ENCODE measurements at places on chromosomes 3 and 15. TPM values are rescaled to one million over a fixed set of nuclear protein-coding genes. Genes with fewer than 3 reads are reported as not detected.
A peak's percentile ranks its signal among the peaks of the same experiment; 100 is the strongest.

GRCh38 chr3:123319760-123320159, 118.0 kb downstream of the SEC22A start:
- H3K4me1 ChIP-seq, result no peaks in the 10 kb centered on the region
- DNase-seq, result no peak
- no peaks in the 10 kb centered on the region for H3K27me3 ChIP-seq

The BFSP2 gene
- not detected for total RNA-seq

The ASB14 gene
- not detected for total RNA-seq

The PRR20G gene
- total RNA-seq, result not detected

The FBLN2 gene
- total RNA-seq, result 233 TPM

DNA sequence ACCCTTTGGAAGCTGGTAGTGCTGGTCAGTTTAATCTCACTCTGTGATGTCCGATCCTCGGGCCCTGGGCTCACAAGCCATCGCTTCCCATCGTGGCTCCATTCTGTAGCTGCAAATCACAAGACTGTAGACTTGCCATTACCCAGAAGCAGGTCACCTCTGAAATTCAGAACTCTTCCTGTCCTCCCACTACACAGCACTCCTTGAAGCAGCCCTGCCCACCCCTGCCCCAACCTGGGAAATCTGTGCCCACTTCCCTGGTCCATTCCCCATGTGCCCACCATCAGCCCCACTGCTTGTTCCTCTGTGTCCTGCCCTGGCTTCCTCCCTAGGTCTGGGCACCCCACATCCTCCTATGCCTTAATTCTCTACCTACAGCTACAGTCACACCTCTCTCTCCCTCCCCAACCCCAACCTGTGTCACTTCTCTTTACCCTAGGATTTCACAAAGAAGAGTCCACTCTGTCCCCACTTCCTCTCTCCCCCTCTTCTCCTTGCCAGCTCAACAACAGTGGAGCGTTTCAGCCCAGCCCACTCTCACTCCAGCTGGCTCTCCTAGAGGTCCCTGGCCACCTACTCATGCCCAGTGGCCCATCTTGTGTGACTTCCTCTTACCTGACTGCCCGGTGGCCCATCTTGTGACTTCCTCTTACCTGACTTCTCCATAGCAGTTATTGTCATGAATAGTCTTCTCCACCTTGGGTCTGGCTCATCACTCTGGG, 8.3 kb downstream of the ZNF710 start:
- DNase-seq, result no peak
- no peaks in the 10 kb centered on the region for H3K27me3 ChIP-seq
- no peak overlapping the region for H3K27ac ChIP-seq
- peaks cover 4% of the 10 kb centered on the region for H3K4me1 ChIP-seq
- no peaks in the 10 kb centered on the region for H3K36me3 ChIP-seq
- H3K4me3 ChIP-seq, result no peak overlapping the region

DNA sequence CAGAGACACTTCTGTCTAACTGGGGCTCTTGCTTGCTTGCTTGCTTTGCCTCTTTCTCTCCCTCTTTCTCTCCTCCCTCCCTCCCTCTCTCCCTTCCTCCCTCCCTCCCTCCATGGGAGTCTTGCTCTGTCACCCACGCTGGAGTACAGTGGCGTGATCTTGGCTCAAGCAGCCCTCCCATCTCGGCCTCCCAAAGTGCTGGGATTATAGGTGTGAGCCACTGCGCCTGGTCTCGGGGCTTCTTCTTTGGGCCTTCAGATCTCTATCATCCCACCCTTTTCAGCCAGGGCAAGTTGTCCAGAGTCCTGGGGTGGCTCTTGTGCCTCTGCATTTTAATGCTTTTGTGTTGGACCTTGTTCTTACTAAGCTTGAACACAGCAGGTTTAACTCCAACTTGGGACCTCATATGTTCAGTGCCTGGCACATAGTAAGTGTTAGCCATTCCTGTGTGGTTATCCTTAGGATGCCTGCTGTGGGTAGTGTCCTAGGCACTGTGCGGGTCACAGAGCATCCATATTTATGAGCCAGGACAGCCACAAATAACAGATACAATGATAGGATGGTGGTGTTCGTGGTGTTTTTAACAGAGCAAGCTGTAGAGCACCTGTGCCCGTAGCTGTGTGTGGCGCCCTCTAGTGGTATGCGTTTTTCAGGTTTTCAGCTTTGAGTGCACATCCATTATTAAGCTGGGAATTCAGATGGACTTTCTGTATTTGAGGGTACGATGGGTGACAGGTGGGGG, 75.1 kb downstream of the CCK start:
- H3K27me3 ChIP-seq, result no peaks in the 10 kb centered on the region
- peak; percentile 18 for DNase-seq

- no peaks in the 10 kb centered on the region for H3K27me3 ChIP-seq
- H3K4me3 ChIP-seq, result no peak overlapping the region
- no peak overlapping the region for H3K27ac ChIP-seq
- H3K36me3 ChIP-seq, result peaks cover 3% of the 10 kb centered on the region
Observed at GRCh38 chr15:98835876-98836275, 171.7 kb downstream of the PGPEP1L start.

DNA sequence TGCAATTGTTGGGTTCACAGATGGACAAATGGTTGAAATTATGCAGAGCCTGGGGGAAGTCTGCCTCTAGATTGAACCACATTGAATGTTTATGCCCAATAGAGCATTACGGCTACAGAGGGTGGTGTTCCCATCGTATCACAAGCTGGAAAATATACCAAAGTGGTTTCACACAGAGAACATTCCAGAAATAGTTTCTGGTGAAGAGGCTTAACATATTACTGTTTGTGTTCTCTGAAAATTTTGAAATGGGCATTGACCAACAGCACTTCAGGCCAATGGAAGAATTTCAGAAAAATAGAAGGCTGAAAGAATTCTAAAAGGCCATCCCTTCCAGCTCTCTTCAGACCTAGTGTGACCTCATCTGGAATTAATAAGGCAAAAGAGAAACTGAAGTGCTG, 203.9 kb downstream of the NEK10 start:
- H3K4me3 ChIP-seq, result no peak overlapping the region
- no peaks in the 10 kb centered on the region for H3K4me1 ChIP-seq
- H3K27me3 ChIP-seq, result no peaks in the 10 kb centered on the region
- no peaks in the 10 kb centered on the region for H3K36me3 ChIP-seq

GRCh38 chr3:192930577-192930976, 12.9 kb upstream of the MB21D2 start:
- no peak for DNase-seq
- H3K4me3 ChIP-seq, result no peak overlapping the region
- no peaks in the 10 kb centered on the region for H3K4me1 ChIP-seq
- H3K27ac ChIP-seq, result no peak overlapping the region
- H3K36me3 ChIP-seq, result no peaks in the 10 kb centered on the region

- DNase-seq, result no peak
- peak overlapping the region; percentile 95 for H3K4me3 ChIP-seq
- H3K36me3 ChIP-seq, result no peaks in the 10 kb centered on the region
- H3K27me3 ChIP-seq, result no peaks in the 10 kb centered on the region
- peak overlapping the region; percentile 91 for H3K27ac ChIP-seq
Observed at GRCh38 chr15:72782274-72783003, 1.1 kb downstream of the ADPGK start.

- DNase-seq, result no peak
- peak overlapping the region; percentile 96 for H3K4me3 ChIP-seq
- H3K4me1 ChIP-seq, result peaks cover 34% of the 10 kb centered on the region
- peak overlapping the region; percentile 100 for H3K27ac ChIP-seq
Observed at GRCh38 chr15:92884436-92885223, 15.5 kb upstream of the CHD2 start.

The PP2D1 gene
- not detected for total RNA-seq

GRCh38 chr3:169008776-169009358, 654.6 kb downstream of the MECOM start:
- H3K27me3 ChIP-seq, result no peaks in the 10 kb centered on the region
- H3K4me3 ChIP-seq, result no peak overlapping the region
- H3K27ac ChIP-seq, result no peak overlapping the region

- no peak overlapping the region for H3K27ac ChIP-seq
- no peak for DNase-seq
- no peaks in the 10 kb centered on the region for H3K36me3 ChIP-seq
- H3K27me3 ChIP-seq, result no peaks in the 10 kb centered on the region
- no peak overlapping the region for H3K4me3 ChIP-seq
Observed at GRCh38 chr3:18092726-18093125, 332.4 kb downstream of the SATB1 start.

GRCh38 chr3:136207489-136208115, 11.5 kb upstream of the MSL2 start:
- no peaks in the 10 kb centered on the region for H3K27me3 ChIP-seq
- no peak overlapping the region for H3K27ac ChIP-seq
- DNase-seq, result no peak
- H3K4me3 ChIP-seq, result no peak overlapping the region
- no peaks in the 10 kb centered on the region for H3K36me3 ChIP-seq
- no peaks in the 10 kb centered on the region for H3K4me1 ChIP-seq

DNA sequence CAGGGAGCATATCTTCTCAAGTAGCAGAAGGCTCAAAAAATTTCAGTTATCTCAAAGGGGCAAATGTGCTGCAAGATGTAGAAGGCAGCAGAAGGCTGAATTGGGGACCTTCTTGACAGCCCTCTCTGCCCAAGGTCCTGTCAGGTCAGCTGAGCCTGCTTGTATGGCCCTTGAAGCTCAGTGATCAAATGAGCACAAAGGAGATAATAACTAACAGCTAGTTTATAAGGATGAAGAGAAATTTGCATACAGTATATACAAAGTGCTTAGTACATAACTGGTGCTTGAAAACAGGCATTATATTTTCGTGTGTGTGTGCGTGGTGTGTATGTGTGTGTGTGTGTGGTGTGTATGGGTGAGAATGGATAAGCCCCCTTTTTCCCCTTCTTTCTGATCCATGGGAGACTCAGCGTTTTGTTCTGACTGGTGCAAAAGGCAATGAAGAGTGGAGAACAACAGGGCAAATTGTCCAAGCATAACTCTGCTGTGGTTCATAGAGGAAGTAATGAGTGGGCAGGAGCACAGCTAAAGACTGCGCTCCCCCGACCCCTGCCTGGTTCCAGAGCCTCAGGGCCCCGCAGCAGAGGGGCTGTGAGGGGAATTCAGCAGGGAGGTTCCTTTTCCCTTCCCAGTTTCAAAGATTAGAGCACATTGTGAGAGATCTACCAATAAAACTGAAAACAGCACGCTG, 356.8 kb upstream of the NR2F2 start:
- no peak overlapping the region for H3K4me3 ChIP-seq
- no peak overlapping the region for H3K27ac ChIP-seq
- H3K36me3 ChIP-seq, result no peaks in the 10 kb centered on the region
- H3K4me1 ChIP-seq, result no peaks in the 10 kb centered on the region

The C3orf49 gene
- not detected for total RNA-seq

- DNase-seq, result no peak
- H3K4me1 ChIP-seq, result no peaks in the 10 kb centered on the region
- no peak overlapping the region for H3K4me3 ChIP-seq
Observed at GRCh38 chr15:39672666-39673065, 91.8 kb downstream of the THBS1 start.

GRCh38 chr3:123745184-123745855, 138.8 kb downstream of the MYLK start:
- no peak overlapping the region for H3K4me3 ChIP-seq
- no peaks in the 10 kb centered on the region for H3K27me3 ChIP-seq
- no peaks in the 10 kb centered on the region for H3K36me3 ChIP-seq
- no peak for DNase-seq
- peaks cover 20% of the 10 kb centered on the region for H3K4me1 ChIP-seq
- peak overlapping the region; percentile 32 for H3K27ac ChIP-seq

DNA sequence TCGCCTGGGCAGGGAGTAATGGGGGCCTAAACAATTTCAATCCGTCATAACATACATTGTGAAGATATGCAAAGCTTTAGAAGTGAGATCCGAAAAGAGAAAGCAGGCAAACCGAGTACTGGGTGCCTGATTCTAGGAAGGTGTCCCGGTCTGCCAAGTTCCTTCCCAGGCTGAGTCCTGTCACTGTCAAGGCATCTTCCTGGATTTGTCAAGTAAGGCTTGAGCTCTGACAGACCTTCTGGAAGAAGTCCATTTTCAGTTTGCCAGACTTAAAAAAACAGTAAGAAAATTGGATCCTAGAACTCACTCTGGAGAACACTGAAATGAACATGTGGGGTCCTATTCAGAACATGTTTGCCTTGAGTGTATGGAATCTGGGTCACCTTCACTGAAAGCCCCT, 253.9 kb downstream of the RORA start:
- H3K36me3 ChIP-seq, result no peaks in the 10 kb centered on the region
- H3K27me3 ChIP-seq, result no peaks in the 10 kb centered on the region
- no peak overlapping the region for H3K4me3 ChIP-seq
- H3K27ac ChIP-seq, result no peak overlapping the region
- H3K4me1 ChIP-seq, result peaks cover 25% of the 10 kb centered on the region

DNA sequence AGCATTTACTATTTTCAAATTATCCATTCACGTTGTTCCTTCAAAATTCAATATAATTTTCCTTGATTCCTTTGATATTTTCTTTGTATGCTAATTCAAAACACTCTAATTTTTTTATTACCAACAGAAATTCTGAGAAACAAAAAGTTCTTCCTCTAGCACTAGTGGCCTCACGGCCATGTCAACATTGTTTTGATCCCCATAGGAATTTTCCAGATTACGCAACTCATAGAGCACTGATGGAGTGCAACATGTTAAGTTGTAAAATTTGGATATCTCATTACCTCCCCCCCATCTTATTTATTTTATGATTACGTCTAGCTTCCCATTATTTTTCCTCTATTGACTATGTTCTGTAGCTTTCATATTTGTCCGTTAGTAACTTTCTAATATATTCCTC, 745.3 kb downstream of the TUSC7 start:
- DNase-seq, result no peak
- no peaks in the 10 kb centered on the region for H3K36me3 ChIP-seq
- no peak overlapping the region for H3K4me3 ChIP-seq
- no peak overlapping the region for H3K27ac ChIP-seq
- no peaks in the 10 kb centered on the region for H3K4me1 ChIP-seq

The MST1R gene
- 3.7 TPM for total RNA-seq

DNA sequence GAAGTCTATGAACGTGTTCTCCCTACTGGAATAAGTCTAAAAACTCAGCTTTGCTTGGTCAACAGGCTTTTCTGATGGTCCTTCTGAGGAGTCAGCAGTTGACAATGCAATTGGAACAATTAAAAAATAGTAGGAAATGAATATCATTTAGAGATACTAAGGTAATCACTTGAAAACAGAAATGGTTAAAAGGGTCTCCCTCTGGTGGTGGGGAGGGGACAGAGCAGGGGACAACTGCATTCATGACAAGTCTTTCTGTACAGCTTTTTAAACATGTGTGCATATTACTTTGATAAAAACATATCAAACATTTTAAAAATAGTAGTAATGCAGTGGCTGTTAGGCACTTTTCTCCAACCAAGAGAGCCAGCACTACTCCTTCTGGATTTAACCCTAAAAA, 119.9 kb upstream of the FHIT start:
- no peak for DNase-seq
- no peak overlapping the region for H3K4me3 ChIP-seq
- no peaks in the 10 kb centered on the region for H3K4me1 ChIP-seq
- H3K36me3 ChIP-seq, result no peaks in the 10 kb centered on the region
- H3K27me3 ChIP-seq, result no peaks in the 10 kb centered on the region

The FANCD2 gene
- total RNA-seq, result 9.9 TPM

The ACP3 gene
- total RNA-seq, result 5.9 TPM

GRCh38 chr3:72093992-72094334, 309.0 kb upstream of the PROK2 start:
- H3K4me1 ChIP-seq, result no peaks in the 10 kb centered on the region
- no peak overlapping the region for H3K4me3 ChIP-seq
- H3K27me3 ChIP-seq, result no peaks in the 10 kb centered on the region
- no peak for DNase-seq
- H3K36me3 ChIP-seq, result no peaks in the 10 kb centered on the region

The ISLR2 gene
- not detected for total RNA-seq

All from thoracic aorta (tissue), 2 donors.